ENCODE measurements at places on chromosomes 3 and 15.

GRCh38 chr15:89794627-89795241 is 18.6 kb downstream of the MESP2 start:
- no peak for DNase-seq

DNA sequence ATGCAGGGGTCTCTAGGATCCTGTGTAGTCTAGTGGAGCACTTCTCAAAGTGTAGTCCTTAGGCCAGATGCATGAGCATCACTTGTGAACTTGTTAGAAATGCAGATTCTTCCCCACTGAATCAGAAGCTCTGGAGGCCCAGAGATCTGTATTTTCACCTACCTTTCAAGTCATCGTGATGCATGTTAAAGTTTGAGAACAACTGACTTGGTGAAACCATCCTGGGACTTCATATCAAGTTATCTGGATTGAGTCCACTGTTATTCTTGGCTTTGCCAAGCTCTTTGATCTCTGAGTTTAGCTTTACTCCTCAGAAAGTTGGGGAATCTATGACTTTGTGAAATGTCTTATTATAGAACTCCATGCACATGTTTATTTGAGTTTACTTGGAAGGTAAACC is 78.5 kb downstream of the ARNT2 start:
- DNase-seq: no peak

GRCh38 chr15:44647036-44647435 is 16.4 kb downstream of the SPG11 start:
- no peak for DNase-seq

DNA sequence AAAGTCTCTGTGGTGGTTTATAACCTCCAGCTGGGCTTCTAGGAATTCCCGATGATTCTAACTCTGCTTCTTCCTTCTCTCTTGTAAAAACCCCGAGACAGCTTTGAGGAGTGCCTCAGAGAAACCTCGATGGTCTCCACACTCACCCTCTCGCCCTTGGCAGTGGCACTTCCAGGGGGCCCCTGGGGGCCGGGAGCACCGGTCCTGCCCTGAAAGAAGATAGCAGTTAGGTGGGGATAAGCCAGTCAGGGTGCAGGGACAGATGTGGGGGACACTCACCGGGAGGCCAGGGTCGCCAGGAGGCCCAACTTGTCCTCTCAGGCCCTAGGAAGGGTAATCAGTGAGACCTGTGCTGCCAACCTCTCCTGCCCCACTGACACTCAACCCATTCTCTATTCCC is 9.7 kb downstream of the COL7A1 start:
- DNase-seq: no peak

- no peak for DNase-seq
These were observed 29.4 kb downstream of the RNU5B-1 start for GRCh38 chr15:65333856-65334255.

- DNase-seq: no peak
These were observed 91.6 kb upstream of the CBLB start for GRCh38 chr3:105960381-105960780.
